Liver (tissue), 10 donors: ENCODE measurements at places on chromosomes 3 and 15.

DNA sequence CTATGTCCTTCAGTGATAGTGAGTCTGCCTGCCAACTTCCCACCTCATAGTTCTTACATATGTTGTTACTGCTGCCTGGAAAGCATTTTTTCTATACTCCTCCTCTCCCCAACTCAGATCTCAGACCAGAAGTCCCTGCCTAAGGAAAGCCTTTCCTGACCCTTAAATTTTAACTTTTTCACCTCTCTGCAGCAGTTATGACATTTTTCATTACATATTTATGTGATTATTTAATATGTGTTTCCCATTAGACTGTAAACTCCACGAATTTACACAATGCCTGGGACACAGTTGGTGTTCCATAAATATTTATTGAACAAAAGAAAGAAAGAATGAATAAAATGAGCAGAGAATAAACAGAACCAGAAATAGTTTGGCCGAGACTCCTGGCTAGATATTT is 125.5 kb downstream of the MITF start:
- no peak for DNase-seq

GRCh38 chr15:78991476-78991875 is 46.6 kb upstream of the CTSH start:
- DNase-seq = no peak

GRCh38 chr3:28860307-28860706 is 420.6 kb upstream of the RBMS3 start:
- no peak for DNase-seq

DNA sequence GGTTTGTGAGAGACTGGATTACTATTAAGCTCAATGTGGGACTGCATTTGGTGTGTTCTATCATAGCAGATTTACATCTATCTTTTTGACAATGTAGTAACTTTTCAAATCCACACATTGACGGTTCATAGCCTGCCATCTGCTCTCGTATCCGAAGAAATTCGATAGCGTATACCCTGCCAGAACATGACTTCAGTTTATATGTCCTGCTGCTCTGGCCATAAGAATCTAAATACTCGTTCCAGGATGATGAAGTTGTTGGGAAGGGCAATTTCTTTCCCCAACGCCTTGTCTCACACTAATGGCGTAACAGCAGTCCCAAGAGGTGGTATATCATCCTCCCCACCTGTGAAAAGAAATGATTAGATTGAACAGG is 180.0 kb downstream of the LSAMP start:
- DNase-seq = no peak

DNA sequence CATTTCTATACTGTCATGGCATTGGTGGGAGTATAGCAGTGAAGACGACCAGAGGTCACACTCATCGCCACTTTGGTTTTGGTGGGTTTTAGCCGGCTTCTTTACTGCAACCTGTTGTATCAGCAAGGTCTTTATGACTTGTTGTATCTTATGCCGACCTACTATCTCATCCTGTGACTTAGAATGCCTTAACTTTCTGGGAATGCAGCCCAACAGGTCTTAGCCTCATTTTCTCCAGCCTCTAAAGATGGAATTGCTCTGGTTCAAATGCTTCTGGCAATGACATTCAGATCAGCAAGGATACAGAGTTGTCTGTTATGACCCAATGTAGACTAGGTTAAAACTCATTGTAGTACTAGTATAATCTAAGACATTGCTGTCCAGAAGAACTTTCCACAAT is 54.9 kb upstream of the LRTM1 start:
- DNase-seq = no peak

DNA sequence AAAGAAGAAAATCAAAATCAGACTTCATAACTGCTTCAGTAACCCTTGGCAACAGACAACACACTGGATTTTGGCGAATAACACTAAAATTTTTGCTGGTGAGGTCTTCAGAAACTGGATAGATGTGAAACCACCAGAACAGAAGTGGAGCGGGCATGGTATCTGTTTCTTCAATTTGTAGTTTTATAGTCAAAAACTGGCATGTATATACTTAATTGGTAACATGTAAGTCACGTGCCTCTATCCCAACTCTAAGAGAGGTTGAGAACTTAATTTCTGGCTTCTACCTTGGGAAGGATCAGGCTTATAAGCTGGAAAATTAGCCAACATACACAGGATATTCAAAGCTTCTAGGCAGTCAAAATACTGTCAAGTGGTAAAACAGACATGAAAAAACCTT is 172.6 kb upstream of the CHL1 start:
- no peak for DNase-seq

DNA sequence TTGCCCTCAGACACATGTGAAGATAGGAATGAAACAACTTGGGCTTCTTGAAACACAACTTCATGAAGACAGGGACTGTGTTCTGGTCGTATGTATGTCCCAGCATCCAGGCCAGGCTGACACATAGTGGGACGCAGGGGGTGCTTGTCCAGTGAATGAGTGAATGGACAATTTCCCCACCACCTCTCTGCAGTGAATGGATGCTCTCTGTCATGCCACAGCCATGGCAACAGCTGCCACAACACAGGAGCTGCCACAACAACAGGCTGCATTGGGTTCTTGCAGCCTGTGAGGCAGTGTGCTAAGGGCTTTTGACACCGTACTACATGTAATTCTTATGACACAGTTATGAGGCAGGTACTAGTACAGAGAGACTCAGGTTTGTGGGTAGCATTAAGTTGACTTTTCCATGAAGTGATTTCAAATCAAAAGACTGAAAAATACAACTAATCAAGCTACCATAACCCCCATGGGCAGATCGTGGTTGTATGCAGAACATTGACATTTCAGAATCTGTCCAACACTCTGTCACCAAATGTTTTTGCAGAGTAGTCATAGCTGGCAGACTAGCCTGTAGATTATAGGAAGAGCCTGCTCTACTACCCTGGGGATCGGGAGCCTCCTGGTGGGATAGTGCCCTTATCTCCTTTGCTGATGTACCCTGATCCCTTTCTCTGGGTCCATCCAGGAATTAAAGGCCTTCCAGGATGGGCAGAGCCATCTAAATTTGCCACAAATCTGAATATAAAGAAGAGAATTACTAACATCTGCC is 40.8 kb downstream of the CLSTN2 start:
- no peak for DNase-seq

GRCh38 chr3:111812701-111813100 is 46.4 kb upstream of the PHLDB2 start:
- no peak for DNase-seq

DNA sequence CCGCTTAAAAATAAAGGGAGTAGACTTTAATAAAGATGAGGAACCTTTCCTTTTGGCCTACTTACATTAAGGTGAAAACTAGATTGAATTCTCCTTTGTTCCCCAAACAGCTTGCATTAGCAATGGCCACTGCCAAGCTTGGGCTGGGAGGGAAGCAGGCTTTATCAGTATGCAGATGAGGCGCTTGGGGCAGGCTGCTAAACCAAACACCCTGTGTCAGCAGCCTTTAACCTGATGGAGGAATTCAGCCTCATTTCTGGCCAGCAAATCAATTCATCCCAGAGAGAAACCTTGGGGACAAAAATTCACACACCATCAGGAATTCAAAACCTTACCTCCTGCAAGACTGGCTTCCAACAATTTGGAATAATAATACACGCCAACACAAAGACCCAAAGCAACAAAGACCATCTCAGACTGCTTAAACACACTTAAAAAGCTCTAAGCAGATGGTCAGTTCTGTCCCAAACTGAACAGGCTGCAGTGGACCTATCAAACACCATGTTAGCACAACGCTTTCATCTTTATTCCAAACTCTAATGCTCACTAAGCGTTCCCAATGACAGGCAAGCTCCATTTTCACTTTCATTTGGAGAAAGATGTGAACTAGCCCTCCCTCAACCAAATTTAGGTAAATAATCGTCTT is 255.1 kb upstream of the CMC1 start:
- DNase-seq = no peak

DNA sequence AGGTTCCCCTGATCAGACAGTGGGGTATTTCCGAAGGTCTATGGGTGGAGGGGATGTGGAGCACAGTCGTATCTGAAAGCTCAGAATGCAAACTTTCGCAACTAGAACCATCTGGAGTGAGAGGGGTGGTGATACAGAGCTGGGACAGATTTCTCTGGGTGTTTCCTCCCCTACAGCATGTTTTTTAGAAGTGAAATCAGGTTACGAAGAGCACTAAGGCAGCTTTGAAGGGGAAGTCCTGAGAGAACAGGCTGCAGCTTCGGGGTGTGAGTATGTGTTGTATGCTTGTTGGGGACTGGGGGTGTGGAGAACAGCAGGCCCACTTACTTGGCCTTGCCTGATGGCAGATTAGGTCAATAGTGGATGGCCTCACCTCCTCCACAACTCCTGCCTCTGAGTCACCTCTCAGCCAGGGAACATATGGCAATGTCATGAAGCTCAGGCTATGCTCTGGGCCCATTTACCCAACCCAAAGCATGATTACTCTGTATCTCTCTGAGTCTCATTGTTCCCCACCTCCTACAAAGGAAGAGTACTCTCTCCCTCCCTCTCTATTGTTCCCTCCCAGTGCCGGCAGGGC is 107.2 kb upstream of the RASGRP1 start:
- no peak for DNase-seq

DNA sequence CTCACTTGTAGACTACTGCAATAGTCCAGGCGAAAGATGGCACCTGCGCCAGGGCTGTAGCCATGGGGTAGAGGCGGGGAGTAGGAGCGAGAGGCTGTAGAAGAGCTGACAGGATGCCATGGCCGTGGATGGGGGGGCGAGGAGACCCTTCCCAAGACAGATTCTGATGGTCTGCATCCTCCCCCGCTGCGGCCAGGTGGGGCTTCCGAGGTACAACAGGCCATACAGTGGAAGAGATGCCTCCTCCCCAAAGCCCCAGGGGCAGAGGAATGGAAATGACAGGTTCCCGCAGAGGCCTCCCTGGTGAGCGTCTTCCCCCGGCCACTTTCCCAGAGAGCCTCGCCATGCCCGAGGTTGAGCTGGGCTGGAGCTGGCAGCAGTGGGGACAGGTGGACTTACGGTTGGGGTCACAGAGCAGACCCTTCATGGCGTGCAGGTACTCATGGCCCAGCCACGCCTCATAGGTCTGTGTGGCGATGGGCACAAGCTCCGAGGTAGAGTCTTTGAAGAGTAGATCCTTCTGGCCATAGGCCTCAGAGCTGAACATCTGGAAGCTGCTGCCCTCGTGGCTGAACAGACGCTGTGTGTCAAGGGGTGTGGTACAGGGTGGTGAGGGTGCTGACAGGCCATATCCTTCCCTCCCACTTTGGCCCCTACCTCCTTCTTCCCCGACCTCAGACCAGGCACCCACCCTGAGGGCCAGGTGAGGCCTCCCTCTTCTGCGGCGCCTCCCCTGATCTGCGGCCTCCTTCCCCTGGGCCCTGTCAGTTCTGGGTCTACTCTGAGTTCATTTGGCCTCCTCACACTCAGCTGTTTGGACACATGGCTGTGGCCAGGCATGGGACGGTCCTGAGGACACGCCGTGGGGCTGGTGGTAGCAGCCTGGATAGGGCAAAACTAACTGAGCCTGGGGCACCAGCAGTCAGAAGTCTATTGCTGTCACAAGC is 13.6 kb downstream of the MELTF start:
- DNase-seq = no peak

DNA sequence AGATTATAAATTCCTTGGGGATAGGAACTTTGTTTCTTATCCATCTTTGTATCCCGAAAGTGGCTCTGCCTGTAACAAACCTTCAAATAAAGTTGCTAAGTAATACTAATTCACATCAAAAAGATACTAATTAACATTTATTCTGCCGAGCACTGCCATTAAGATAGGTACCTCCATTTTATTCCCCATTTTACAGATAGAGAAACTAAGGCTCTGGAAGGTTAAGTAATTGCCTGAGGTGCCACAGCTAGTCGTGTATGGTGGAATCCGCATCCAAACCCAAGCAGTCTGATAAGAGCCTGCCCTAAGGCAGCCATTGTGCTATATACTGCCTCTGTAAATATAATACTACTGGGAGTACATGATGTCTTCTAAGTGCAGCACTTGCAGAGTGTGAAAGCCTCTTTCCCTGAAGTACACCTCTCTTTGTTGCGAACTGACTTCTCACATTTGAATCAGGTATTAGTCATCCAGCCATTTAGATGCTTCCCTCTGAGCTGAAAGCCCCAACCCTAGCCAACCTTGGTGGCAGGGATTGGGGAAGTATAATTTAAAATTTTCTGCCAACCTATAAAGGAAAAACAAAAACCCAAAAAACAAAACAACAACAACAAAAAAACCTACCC is 78.5 kb upstream of the CHD2 start:
- DNase-seq = no peak
